ENCODE measurements at places on chromosomes 5 and 9.
A peak's percentile ranks its signal among the peaks of the same experiment; 100 is the strongest.

- DNase-seq = no peak
Measured at GRCh38 chr9:35470340-35470739, 19.6 kb upstream of the RUSC2 start.

DNA sequence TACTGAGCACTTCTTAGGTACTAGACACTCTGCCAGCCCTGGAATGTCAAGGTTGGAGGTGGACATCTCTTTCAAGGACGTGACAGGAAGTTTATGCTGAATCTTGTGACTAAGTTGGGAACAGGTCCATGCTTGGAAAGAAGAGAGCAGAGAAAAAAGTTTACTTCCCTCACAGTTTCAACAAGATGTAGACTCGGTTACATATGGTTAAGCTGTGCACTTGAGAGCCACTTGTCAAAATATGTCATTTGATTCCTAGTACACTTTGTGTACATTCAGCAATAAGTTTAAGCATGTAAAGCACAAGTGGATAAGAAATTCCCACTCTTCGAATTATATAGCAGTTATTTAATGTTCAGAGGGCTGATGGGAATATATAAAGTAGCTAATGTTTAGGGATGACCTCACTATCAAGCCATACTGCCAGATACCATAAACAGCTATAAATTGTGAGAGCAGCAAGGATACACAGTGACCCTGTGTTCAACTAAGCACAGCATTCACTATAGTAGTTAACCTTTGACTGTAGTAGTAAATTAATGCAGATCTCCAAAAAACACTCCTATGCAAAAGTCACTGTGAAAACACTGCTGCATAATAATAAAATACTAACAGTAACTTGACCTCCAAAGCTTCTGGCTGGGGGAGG lies 1944.6 kb upstream of the WWC1 start:
- DNase-seq = no peak

DNA sequence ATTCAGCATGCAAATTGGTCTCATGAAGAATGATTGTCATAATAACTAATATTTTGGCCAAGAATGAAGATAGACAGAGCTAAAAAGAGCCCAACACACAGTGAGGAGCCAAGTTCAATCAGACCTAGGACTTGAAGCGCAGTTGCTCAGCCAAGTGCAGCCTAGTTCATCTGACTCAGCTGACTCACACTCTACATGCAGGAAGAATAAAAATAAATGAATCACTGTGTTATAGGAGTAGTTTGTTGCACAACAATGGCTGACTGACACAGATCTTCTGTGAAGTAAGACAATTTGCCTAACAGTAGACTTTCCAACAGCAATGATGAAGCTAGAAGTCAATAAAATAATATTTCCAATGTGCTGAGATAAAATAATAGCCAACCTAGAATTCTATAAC lies 261.5 kb downstream of the CEMIP2 start:
- no peak for DNase-seq

DNA sequence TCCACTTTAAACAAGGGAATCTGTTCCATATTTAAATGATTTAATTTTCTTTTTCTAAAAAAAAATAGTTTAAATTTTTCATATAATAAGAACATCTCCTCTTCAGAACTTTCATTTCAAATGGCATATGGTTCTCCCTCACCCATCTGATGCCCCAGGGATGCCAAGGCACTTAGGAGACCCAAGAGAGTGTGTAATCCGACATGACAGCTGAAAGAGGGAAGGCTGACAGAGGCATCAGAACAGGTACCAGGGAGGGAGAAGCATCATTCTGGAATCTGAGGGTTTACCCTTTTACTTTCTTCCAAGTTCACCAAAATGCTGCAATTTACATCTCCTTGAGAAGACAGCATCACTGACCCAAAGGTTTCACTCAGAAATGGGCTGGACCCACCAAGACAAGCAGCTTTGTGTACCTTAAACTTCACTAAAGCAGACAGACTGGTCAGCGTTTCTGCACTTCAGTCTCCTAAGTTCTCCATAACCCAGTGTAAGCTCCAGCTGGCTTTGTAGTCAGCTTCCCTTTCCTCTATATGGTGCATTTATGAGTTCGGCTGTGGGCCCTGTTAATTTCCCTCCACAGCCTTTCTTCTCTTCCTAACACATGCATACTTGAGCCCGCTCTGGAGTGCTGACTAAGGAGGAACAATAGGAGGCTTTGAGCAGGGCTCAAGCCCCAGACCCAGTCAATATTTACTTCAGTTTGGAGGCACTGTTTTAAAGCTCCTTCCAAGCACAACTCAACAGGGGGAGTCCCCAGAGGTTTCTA lies 17.7 kb downstream of the EFNA5 start:
- no peak for DNase-seq

DNA sequence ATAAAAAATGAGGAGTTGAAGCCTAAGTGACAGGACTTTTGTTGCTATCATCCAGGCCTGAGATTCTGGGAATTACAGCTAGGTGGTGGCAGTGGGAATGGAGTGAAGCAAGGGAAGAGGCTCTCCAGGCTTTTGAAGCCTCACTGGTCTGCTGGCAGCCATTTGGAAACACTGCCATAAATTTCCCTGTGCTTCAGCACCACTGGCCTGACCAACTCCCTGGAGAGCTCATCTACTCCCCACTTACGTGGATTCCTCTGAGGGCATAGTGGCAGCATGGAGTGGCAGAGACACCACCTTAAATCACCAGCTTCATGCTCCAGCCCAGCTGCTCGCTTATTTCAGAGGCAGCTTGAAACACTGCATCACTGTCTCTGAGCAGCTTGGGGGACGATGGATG lies 518.2 kb downstream of the TLR4 start:
- no peak for DNase-seq

- DNase-seq = no peak
Measured at GRCh38 chr9:81335879-81336421, 353.4 kb downstream of the TLE1 start.

DNA sequence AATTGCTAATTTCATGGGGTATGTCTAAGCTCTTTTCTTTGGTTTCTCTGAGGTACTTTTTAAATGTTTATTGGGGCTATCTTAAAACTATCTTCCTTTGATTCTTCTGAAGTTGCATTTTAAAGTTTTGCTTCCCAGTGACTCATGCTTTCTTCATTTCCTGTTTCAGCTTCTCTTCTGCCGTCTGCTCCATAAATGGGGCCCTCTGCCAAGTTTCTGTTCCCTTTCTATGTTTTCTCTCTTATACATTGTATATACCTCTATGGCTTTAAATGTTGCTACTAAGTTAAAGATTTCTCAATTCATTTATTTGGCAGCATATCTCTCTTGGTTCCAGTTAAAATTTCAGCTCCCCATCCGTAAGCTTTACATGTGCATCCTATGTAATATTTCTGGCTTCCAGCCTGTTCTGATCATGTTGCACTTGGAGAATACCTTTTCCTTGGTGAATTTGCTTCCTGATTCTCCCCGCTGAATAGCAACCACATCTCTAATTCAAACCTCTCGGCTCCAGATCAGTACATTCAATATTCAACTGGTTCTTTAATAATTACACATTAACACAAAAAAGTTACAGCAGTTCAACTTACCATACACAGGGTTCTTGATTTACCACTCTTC lies 125.3 kb downstream of the ST8SIA4 start:
- no peak for DNase-seq

GRCh38 chr5:177111720-177112394 lies 21.7 kb upstream of the NSD1 start:
- peak; percentile 42 for DNase-seq

DNA sequence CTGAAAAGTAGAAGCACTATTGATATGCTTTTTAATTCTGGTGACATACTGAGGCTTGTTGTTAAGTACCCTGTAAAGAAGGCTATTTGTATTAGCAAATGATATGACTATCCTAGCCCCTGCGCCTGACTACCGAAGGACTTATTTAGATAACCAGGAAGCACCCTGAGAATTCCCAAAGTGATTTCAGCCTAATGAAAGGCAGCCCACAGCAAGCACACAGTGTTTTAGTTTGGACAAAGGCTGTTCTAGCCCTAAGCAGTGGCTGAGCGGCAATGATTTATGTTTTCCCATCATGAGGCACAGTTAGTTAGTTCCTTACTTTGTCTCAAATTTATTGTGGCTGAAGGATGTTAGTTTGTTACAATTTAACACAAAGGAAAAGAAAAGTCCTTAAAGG lies 235.3 kb downstream of the KCTD16 start:
- DNase-seq = no peak

DNA sequence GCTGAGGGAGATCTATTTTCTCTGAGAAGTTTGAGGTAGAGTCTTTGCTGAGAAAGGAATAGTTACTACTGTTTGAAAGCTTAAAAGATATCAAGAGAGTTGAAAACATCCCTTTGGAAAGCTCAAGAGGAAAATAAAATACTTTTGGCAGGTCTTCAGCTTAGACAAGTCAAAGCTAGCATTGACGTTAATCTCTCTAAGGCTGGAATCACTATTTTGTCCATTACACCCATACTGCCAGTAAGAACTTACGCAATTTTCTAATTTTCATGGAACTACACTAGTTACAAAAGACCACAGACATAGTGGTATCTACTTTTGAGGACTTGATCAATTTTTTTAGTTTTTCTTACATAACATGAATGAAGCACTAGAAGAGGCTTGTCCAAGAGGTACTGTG lies 494.9 kb downstream of the PSAT1 start:
- DNase-seq = no peak

DNA sequence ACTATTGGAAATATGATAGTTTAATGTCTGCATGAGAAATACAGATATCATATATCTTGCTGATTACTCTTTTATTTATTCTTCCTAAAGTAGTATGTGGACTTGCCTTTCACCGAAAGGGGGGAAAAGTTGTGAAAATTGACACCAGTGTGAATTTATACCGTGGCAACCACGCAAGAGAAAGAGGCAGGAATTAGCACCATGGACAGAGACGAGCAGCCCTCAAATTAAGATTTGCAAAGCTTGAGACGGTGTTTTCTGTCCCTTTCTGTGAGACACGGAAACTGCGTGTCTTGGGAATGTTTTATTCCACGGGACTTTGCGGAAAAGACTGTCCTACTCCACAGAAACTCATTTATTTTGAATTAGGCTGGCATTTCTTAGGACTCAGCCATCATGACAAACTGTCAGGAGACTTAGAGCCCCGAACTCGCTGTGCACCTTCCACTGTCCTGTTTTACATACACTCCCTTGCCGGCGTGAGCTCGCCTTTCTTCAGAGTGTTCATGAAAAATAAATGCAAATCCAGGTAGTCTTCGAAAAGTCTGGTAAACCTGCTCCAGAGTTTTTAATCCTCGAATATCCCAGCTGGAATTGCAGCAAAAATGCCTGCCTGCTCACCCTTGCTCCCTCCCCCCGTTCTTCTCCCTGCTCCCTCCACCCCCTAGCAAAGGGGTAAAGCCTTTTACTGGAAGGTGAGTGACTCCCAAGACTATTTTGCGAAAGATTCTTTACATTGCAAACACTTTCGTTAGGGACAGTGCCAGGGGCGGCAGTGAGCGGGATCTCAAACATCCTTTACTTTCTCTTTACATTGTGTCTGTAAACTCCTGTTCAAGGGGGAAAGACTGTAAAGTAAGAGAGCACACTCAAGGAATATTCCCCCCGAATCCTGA lies 3.8 kb upstream of the ELAVL2 start:
- DNase-seq = no peak

DNA sequence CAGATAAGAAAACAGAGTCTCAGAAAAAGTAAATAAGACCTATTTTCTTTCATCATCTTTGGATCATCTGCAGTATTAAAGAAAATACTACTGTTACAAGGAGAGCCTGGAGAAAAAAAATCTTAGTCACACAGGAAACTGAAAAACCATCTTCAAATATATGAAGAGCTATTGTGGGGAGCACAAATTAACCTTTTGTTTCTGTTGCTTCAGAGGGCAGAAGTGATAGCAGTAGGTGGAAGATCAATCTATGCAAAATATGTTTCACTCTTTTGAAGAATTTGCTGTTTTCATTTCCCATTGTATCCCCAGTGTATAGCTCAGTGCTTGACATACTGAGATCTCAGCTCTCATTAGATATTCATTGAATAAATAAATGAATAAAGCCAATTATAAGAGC lies 13.1 kb upstream of the CEMIP2 start:
- no peak for DNase-seq

GRCh38 chr5:159463590-159464321 lies 133.5 kb upstream of the IL12B start:
- no peak for DNase-seq
